ENCODE measurements at places on chromosomes 3 and 15.

- peak; percentile 38 for DNase-seq
These were observed 37.9 kb upstream of the TSC22D2 start for GRCh38 chr3:150370122-150370602.

- DNase-seq, result no peak
These were observed 46.2 kb downstream of the DMXL2 start for GRCh38 chr15:51576286-51576850.

DNA sequence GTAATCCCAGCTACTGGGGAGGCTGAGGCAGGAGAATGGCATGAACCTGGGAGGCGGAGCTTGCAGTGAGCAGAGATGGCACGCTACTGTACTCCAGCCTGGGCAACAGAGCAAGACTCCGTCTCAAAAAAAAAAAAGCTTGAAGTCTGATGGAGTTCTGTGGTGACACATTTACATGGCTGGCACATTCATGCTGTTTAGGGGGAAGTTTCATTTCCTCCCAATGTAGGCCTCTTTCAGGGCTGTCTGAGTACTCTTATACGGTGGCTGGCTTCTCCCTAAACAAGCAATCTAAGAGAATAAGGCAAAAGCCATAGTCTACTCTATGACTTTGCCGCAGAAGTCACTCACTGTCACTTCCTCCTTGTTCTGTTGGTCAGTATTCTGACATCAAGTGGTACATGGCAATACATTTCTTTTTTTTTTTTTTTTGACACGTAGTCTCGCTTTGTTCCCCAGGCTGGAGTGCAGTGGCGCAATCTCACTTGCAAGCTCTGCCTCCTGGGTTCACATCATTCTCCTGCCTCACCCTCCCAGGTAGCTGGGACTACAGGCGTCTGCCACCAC lies 41.2 kb downstream of the OIP5 start:
- DNase-seq, result no peak

GRCh38 chr15:32993285-32993684 lies 201.2 kb downstream of the FMN1 start:
- no peak for DNase-seq

DNA sequence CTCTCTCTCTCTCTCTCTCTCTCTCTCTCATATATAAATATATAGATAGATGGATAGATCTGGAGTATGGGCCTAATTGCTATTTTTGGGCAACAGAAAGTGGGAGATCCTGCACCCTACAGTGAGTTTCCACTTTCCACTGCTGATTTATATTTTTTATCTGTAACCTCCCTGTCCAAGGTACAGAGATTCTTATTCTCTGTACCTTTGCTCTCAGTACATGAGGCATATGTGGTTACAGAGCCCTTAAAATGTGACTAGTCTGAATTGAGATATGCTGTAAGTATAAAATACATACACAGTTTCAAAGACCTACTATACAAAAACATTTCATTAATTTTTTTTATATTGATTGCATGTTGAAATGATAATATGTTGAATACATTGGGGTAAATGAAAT lies 51.1 kb upstream of the FOXP1 start:
- no peak for DNase-seq

GRCh38 chr3:50388016-50388719 lies 28.8 kb upstream of the TMEM115 start:
- no peak for DNase-seq

DNA sequence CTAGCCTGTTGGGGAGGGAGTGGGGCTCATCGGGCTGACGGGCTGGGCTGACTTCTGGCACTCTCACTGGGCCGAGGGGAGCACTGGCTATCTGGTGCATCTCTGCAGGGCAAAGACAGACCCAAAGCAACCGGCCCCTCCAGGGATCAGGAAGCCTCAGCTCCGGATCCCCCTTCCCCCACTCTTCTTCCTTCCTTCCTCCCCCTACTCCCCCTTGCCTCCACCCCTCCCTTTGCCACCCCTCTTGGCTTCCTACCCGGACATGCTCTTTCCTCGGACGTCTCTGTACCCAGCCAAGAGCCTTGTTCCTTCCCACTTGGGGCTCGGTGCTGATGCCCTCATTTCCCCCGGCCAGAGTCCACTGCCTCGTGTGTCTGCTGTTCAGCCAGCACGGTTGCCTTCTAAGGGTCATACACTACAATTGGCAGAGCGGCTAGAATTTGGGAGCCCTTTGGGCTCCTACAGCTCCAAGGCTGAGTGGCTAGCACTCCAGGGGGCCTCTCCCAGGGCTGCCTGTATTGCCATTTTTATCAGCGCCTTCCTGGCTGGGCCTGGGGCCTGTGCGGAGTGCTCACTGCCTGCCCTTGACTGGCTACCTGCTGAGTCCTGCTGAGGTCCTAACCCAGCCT lies 10.9 kb downstream of the SEMA3F start:
- no peak for DNase-seq

GRCh38 chr3:49844464-49845183 lies 11.7 kb downstream of the TRAIP start:
- DNase-seq, result no peak

GRCh38 chr3:124858275-124858674 lies 28.9 kb downstream of the ITGB5 start:
- no peak for DNase-seq

GRCh38 chr15:83206526-83207008 lies 1.1 kb downstream of the HDGFL3 start:
- no peak for DNase-seq

DNA sequence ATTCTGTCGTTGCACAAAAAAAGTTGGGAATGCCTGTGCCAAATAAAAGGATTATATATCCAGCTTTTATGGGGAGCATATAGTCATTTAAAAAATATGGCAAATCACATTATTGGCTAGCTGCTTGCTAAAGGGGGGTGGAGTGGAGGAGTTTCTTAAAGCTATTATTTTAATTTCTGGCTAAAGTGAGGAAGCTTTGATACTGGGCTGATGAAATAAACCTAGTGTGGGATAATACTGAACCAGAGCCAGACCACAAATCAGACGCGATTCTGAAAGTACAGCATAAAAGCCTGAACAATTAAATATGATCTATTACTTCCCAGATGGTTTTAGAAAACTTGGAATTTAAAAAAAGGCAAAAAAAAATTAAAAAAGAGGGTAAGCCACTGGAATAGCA lies 14.4 kb downstream of the POLR2M start:
- DNase-seq, result no peak

DNA sequence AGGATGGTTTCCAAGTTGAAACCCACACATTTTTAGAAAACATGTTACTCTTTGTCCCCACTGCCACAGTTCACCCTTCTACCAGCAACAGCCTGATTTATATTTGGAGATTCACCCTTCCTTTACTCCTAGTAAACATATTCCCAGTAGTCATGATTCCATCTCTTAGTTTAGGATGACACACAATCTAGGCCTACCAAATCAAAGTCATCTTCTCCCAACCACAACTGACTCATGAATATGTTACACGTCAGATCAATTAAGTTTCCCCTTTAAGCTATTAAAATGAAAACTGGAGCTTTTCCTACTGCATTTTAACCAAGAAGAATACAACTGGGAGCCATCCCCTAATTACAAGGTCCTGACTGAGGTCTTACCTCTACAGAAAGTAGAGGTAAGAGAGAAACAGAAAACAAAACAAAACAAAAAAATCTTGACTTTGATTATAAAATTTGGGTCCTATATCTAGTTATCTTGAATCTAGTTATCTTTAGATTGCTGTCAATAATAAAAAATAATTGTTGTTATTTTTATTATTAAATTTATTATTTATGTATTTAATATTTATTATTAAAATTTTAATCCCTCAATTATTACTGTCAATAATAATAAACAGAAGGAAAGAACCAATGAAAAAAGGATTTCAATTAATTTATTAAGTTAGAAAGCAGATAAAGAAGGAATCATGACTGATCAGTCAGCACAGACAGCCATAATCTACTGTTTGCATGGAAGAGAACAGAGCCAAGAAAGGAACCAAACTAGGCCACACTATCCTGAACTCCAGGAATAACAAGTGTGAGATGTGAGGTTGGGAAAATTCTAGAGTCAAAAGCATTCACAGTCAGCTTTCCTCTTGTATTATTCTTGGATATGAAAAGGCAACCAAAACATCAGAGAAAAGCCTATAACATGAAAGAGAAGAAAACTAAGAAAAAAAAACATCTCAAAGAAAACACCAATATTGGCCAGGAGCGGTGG lies 12.5 kb downstream of the DPH6 start:
- DNase-seq, result peak; percentile 33

GRCh38 chr3:135576751-135577150 lies 388.8 kb upstream of the PPP2R3A start:
- DNase-seq, result no peak

GRCh38 chr3:178084938-178085816 lies 451.1 kb upstream of the KCNMB2 start:
- DNase-seq, result no peak

GRCh38 chr3:40120806-40121205 lies 188.7 kb upstream of the EIF1B start:
- DNase-seq, result no peak

DNA sequence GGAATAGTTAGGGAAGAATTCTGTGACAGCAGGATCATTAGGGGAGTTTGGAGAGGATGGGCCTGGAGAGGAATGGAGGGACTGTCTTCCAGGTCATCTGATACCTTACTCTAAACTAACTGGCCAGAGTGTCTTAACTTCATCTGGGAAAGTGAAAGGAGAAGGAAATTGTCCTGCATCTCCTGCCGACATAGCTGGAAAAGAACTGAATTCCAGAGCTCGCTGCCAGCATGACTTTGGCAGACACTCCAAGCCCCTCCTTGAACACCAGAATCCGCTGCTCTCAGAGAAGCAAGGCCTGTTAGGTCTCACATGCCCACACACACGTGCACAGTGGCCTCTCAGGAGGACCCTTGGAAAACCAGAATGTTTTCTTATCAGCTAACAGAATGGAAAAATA lies 10.5 kb downstream of the ABI3BP start:
- DNase-seq, result no peak

Data from H54 (cell line).